ENCODE measurements at places on chromosomes 1 and 21. TPM values are rescaled to one million over a fixed set of nuclear protein-coding genes. Genes with fewer than 3 reads are reported as not detected.
A peak's percentile ranks its signal among the peaks of the same experiment; 100 is the strongest.

DNA sequence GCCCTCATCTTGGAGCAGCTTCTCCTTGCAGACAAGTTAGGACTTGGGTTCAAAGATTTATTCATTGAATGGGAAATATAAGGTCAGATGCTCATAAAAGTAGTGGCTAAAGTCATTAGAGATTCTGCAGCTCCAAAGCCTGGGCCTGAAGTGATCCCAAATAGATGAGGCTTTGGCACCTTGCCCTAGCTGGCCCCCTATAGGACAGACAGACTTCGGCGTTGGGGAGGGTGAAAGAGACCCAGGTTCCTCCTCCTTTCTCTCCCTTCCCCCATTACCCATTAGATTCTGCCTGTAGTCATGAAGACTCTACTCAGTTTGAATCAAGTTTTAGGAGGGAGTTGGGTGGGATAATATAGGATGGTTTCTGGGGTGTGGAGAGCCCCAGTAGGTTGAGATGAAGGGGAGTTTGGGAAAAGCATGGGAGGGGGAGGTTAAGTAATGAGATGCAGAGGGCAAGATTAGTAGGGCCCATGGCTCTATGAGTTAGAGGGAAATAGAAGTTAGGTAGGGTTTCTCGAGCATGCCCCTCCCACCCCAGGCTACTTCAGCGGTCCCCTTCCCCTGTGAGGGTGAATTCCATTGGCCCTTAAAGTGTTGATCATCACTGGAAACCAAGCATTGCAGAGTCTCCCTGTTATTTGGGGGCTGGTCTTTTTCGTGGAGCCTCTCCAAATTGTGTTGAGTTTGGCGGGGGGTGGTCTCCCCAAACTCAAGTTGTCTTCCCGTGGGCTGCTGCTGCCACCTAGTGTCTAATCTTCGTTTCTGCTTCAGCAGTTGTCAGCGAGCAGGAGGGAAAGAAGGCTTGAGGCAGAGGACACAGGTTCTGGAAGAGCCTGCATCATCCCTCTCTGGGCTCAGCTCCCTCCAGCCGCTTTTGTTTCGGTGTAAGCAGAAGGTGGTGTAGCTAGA is 2.1 kb upstream of the AHDC1 start:
- DNase-seq: peak; percentile 72
- H3K36me3 ChIP-seq: no peaks in the 10 kb centered on the region
- H3K27me3 ChIP-seq: peaks cover 5% of the 10 kb centered on the region
- peak overlapping the region; percentile 91 for H3K4me3 ChIP-seq

- H3K27me3 ChIP-seq: peaks cover 3% of the 10 kb centered on the region
- H3K4me1 ChIP-seq: no peaks in the 10 kb centered on the region
- no peak for DNase-seq
These were observed 20.2 kb downstream of the DPT start for GRCh38 chr1:168708698-168709404.

Gene NUDT4B
- total RNA-seq: 0.40 TPM

GRCh38 chr1:48560577-48560976 is 88.6 kb upstream of the SPATA6 start:
- peaks cover 14% of the 10 kb centered on the region for H3K27me3 ChIP-seq
- no peak overlapping the region for H3K27ac ChIP-seq
- DNase-seq: no peak
- H3K36me3 ChIP-seq: no peaks in the 10 kb centered on the region
- no peaks in the 10 kb centered on the region for H3K4me1 ChIP-seq

Gene NBPF6
- not detected for total RNA-seq

Gene SLFNL1
- 0.56 TPM for total RNA-seq

- H3K4me1 ChIP-seq: peaks cover 77% of the 10 kb centered on the region
- no peak overlapping the region for H3K4me3 ChIP-seq
- DNase-seq: no peak
These were observed 47.6 kb downstream of the IER5 start for GRCh38 chr1:181135815-181136737.

DNA sequence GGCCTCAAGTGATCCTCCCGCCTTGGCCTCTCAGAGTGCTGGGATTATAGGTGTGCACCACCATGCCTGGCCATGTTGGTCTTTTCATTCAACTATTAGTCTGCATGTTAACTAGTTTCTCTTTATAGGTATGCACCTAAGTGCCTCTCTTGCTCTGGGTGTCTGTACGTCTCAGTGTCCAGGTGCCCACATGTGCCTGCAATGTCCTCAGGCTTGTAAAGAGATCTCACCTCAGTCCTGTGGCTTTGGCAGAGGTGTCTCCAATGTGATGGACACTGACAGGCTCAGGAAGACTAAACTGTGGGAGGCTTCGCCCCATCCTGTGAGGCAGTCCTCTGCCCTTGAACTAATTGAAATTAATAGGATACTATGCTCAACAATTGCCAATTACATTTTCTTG is 526.3 kb downstream of the PTPRU start:
- H3K27ac ChIP-seq: no peak overlapping the region
- H3K4me3 ChIP-seq: no peak overlapping the region
- H3K27me3 ChIP-seq: peaks cover 13% of the 10 kb centered on the region

GRCh38 chr1:227901239-227901905 is 46.4 kb downstream of the WNT9A start:
- H3K36me3 ChIP-seq: no peaks in the 10 kb centered on the region
- H3K4me1 ChIP-seq: no peaks in the 10 kb centered on the region
- DNase-seq: no peak
- H3K27me3 ChIP-seq: no peaks in the 10 kb centered on the region
- peak overlapping the region; percentile 56 for H3K27ac ChIP-seq
- no peak overlapping the region for H3K4me3 ChIP-seq

Gene DNASE2B
- total RNA-seq: not detected

DNA sequence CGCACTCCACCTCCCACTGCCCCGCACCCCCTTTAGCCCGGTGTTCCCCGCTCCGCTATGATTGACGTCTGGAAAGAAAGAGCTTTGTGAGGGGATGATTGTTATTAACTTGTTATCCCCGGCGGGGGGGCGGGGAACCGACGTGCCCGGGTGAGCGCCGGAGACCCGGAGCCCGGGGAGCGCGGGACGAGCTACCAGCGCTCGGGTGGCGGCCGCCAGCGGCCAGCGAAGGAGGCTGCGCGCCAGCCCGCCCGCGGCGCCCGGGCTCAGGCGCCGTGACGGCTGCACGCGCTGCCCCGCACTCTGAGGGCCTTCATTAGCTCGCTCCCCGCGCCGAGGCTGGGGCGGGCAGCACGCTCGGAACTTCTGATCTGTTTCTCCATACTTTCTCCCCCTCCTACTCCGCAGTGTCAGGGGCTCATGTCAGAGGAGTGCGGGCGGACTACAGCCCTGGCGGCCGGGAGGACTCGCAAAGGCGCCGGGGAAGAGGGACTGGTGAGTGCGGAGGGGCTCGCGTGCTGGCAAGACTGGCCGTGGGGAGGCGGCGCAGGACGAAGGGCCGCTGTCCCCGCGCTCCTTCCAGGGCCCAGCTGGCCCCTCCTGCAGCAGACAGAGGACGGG is 2.1 kb downstream of the LHX8 start:
- peaks cover 11% of the 10 kb centered on the region for H3K36me3 ChIP-seq
- DNase-seq: no peak
- H3K27ac ChIP-seq: no peak overlapping the region
- H3K27me3 ChIP-seq: peaks cover 81% of the 10 kb centered on the region
- H3K4me1 ChIP-seq: peaks cover 11% of the 10 kb centered on the region

Gene DMBX1
- total RNA-seq: not detected

Gene HIVEP3
- 18.4 TPM for total RNA-seq

GRCh38 chr1:85109475-85109874 is 61.2 kb upstream of the MCOLN3 start:
- no peaks in the 10 kb centered on the region for H3K36me3 ChIP-seq
- H3K27me3 ChIP-seq: peaks cover 20% of the 10 kb centered on the region
- no peaks in the 10 kb centered on the region for H3K4me1 ChIP-seq
- H3K27ac ChIP-seq: no peak overlapping the region
- H3K4me3 ChIP-seq: no peak overlapping the region

DNA sequence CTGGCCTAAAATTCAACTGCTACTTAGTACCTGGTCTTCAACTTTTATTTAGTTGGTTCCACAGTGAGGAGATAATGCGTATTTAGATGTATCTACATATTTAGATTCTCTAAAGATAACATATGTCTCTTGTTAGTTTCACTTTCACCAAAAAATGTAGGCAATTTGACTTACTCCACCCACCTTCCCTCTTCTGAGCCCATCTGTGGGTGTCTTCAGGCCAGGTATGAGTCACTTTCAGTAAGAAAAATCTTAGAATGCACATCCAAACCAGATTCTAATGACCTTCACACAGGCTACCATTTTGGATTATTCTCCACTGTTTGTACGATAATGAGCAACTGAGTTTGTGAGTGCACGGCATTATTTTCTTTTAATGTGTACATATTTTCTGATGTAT is 501.7 kb downstream of the NEGR1 start:
- no peak overlapping the region for H3K4me3 ChIP-seq
- H3K27me3 ChIP-seq: no peaks in the 10 kb centered on the region
- DNase-seq: no peak
- no peak overlapping the region for H3K27ac ChIP-seq

GRCh38 chr1:28112388-28113241 is 24.2 kb upstream of the EYA3 start:
- no peaks in the 10 kb centered on the region for H3K36me3 ChIP-seq
- H3K4me3 ChIP-seq: no peak overlapping the region
- no peak for DNase-seq

Gene FMO4
- 1.0 TPM for total RNA-seq

- no peak for DNase-seq
- H3K27me3 ChIP-seq: no peaks in the 10 kb centered on the region
- H3K4me3 ChIP-seq: no peak overlapping the region
- peaks cover 29% of the 10 kb centered on the region for H3K4me1 ChIP-seq
- H3K36me3 ChIP-seq: no peaks in the 10 kb centered on the region
These were observed 21.9 kb upstream of the PKN2 start for GRCh38 chr1:88661951-88662699.

GRCh38 chr21:40143822-40144525 is 276.7 kb downstream of the PCP4 start:
- H3K4me1 ChIP-seq: no peaks in the 10 kb centered on the region
- no peaks in the 10 kb centered on the region for H3K36me3 ChIP-seq
- no peak overlapping the region for H3K4me3 ChIP-seq
- H3K27me3 ChIP-seq: no peaks in the 10 kb centered on the region
- no peak overlapping the region for H3K27ac ChIP-seq

Gene RRP1
- 28.5 TPM for total RNA-seq

DNA sequence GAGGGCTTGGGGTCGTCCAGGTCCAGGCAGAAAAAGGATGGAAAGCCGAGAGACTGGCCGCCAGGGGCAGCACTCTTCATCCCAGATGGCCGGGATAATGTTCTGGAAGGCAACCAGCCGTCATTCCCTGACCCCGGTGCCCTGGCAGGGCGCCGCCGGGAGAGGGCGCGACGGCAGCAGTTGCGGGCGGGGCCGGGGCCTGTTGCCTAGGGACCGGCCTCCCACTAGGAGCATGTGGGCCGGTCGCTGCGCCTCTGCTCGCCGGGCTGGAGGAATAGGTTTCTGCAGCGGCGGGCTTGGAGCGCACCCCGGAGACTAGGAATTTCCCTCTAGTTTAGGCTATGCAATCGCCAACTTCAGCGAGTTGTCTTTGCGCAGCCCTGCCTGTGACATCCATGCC is 11.0 kb downstream of the DMRTB1 start:
- H3K4me1 ChIP-seq: no peaks in the 10 kb centered on the region
- no peaks in the 10 kb centered on the region for H3K27me3 ChIP-seq
- H3K36me3 ChIP-seq: no peaks in the 10 kb centered on the region
- DNase-seq: no peak

Gene CD1B
- total RNA-seq: not detected

- no peak overlapping the region for H3K27ac ChIP-seq
- no peak for DNase-seq
- H3K4me3 ChIP-seq: no peak overlapping the region
These were observed 21.0 kb downstream of the B3GALT5 start for GRCh38 chr21:39633770-39634181.

DNA sequence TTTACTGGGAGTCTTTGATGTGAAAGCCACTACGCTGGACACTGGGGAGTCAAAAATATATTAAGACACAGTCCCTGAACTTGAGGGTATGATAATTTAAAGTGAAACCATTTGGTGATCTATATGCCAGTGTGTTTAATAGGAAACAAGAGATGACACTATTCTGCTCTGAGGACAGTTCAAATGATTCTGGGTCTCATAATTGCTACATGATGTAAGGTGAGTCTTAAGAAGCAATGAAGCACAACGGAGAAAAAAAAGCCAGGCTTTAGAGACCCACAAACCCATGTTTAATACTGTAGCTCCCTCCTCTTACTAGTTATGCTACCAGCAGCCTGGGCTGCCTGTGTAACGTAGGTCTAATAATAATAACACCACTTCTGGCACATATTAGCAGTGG is 14.2 kb upstream of the LRRC8D start:
- no peaks in the 10 kb centered on the region for H3K4me1 ChIP-seq
- H3K27me3 ChIP-seq: peaks cover 8% of the 10 kb centered on the region
- no peak for DNase-seq
- no peak overlapping the region for H3K27ac ChIP-seq
- no peaks in the 10 kb centered on the region for H3K36me3 ChIP-seq

DNA sequence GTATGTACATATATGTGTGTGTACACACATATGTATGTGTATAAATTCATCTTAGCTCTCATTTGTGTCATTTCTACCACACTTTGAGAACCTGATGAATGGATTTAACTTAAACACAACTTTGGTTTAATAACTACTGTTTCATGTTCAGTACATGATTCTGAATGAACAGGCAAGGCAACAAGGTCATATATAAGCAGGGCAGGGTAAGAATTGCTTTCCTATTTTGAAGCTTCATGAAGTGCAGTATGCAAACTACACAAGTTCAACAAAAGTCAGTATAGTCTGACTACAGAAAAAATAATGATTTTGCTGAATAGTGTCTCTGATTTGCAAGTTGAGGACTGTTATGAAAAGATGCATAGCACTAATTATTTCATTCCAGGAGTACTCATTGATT is 127.6 kb downstream of the KCNK2 start:
- no peak overlapping the region for H3K4me3 ChIP-seq
- no peak overlapping the region for H3K27ac ChIP-seq
- H3K27me3 ChIP-seq: no peaks in the 10 kb centered on the region
- no peaks in the 10 kb centered on the region for H3K36me3 ChIP-seq

DNA sequence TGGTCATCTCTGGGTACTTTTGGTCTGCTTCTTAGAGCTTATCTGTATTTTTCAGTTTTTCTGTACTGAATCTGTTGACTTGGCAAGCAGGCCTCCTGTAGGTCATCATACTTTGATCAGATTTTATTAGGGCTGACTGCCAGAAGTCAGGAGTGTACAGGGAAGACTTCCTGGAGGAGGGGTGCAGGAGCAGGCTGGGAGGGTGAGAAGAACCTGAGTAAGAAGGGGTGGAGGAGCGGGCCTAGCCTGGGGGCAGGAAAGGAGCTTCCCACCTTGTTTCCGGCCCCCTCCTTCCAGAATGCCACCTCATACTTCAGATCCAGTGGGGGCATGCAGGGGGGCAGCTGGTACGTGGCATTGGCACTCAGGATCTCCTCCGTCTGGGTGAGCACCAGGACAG is 18.3 kb upstream of the IL22RA1 start:
- peaks cover 3% of the 10 kb centered on the region for H3K36me3 ChIP-seq
- H3K27ac ChIP-seq: no peak overlapping the region
- H3K4me3 ChIP-seq: no peak overlapping the region
- DNase-seq: no peak
- H3K27me3 ChIP-seq: no peaks in the 10 kb centered on the region

DNA sequence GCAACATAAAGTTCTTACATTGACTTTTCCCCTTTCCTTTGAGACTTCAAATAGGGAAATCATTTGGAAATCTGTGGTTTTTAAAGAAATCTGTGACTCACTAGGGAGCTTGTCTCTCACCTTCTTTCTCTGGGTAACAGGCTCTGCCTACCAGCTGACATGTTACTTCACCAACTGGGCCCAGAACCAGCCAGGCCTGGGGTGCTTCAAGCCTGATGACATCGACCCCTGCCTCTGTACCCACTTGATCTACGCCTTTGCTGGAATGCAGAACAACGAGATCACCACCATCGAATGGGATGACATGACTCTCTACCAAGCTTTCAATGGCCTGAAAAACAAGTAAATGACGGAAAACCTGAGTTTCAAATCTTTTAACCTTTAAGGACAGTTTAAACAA is 9.2 kb upstream of the CHIA start:
- H3K27me3 ChIP-seq: no peaks in the 10 kb centered on the region
- no peaks in the 10 kb centered on the region for H3K4me1 ChIP-seq
- H3K36me3 ChIP-seq: no peaks in the 10 kb centered on the region
- H3K4me3 ChIP-seq: no peak overlapping the region
- H3K27ac ChIP-seq: no peak overlapping the region
